CD4-positive, alpha-beta T cell treated with Interleukin-4 for 4 hours (primary cell): ENCODE measurements at places on chromosomes 16 and 17.

DNA sequence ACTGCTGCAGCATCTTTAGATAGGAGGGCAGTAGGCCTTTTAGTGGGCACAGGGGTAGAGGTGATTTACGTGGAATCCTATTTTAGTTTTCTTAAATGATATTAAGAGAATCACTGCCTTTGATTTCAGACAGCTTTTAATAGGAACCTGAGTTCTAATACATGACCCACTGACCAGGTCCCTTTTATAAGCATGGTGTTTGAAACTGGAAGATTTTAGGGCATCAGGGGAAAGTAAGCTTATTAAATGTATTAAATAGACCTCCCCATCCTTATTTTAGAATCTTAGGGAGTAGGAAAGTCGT is 2.0 kb downstream of the MSL1 start:
- DNase-seq: no peak

DNA sequence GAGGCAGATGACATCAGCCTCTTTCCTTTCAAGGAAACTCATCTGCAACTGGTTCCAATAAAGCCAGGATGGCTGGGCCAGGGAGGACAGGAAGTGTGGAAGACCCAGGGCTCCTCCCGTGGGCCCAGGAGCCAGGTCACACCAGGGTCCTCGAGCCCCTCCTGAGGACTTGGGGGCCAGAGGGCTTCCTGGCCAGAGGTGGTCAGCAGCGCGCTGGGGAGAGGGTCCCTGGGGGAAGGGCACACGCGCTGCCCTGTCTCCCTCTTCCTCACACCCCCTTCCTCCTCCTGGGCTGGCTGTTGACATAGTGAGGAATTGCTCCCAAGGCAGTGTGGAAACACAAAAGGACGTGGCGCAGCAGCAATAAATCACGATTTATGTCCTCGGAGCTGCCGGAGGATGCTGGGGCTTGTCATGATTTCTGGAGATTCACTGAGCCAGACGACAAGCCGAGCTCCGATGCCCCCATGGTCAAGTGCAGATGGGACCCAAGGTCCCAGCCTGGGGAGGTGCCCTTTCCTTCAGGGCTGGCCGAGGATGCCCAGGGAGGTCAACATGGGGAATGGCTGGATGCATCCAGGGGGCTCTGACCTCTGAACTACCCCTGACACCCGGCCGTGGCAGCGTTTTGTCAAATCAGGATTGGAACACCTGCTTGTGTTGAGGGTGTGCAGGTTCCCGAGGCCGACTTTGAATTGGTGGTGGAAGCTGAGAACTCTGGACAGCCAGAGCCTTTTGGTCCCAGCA is 152.6 kb downstream of the IRF8 start:
- no peak for DNase-seq

DNA sequence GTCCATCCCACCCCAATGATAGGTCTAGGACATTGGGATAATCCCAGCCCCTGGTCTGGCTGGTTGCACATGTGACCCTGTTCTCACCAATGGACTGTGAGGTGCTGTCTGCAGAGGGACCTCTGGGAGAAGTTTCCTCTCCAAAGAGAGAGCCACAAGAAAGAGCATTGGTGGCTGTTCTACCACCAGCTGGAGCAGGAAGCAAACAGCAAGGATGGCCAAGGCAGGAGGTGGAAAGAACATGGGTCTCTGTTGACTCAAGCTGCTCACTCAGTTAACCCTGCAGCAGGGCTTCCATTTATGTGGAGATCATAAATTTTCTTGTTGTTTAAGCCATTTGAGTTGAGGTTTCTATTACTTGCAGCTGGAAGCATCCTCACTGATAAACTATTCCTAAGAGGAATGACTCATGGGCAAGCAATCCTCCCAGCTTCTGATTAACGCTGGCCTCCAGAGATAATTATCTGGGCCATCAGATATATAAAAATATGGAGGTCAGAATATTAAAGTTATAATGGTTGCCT is 52.6 kb downstream of the CYB5B start:
- DNase-seq: no peak

GRCh38 chr17:81393684-81394376 is 1.4 kb upstream of the BAHCC1 start:
- peak; percentile 64 for DNase-seq

GRCh38 chr16:75206749-75207451 is at the start of gene CTRB2:
Gene CTRB2, minus strand, starts transcription at chr16:75207161. Its CDS starts 20 bp downstream, at chr16:75207141.
- no peak for DNase-seq

DNA sequence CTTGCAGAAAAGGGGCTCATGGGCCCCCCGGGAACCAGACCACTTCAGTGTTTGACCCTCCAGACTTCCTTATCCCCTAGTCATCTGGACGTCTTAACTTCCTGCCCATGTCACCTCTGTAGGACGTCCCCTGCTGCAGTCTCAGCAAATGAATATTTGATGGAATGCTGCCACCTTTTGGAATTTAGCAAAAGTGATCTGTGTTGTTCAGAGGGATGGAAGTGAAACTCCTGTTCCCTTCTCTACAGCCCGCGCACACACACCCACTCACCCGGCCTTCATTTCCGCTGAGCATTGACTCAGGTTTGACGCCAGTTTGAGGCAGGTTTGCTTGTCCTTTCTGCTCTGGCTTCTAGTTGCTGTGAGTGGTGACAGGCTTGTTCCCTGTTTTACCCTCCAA is 507.2 kb upstream of the EEF2KMT start:
- DNase-seq: no peak

DNA sequence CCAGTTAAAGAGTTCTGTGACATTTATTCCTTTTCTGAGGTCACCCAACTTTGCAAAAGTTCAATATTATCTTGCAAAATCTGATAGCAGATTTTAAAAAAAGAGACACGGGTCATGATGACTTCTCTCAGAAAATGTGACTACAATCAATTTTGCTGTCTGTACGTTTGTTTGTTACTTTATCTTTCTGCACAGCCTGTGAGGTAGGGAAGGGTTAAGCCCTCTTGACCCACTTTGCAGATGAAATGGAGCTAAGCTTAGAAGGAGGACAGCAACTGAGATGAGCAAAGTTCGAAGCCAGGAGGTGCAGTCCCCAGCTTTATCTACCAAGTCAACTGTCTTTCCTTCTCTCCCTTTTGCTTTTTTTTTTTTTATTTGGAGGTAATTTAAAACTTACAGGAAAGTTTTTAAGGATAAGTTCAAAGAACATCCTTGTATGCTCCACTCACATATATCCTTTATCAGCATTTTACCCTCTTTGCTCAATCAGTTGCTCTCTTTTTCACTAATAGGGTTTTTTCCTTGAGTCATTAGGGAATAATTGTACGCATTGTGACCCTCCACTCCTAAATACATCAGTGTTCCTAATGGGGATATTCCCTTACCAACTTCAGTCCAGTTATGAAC is 86.8 kb downstream of the MSI2 start:
- no peak for DNase-seq

DNA sequence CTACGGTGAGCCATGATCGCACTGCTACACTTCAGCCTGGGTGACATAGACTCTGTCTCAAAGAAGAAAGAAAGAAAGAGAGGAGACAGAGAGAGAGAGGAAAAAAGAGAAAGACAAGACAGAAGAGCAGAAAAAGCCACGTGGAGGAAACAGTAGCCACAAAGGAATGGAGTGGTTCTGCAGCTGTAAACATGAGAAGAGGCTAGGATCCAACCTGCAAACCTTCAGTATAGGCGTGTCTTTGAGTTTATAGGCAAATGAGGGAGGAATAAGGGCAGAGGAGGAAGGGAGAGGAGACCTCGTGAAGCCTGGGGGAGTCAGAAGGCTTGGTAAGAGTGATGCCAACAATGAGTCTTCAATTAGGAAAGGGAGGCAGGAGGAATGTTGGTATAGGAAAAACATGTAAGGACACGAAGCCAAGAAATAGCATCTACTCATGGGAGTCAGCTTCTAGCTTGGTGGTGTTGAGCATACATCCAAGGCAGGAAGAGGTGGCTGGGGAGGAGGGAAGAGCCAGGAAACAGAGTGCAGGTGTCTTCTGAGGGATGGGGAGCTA is 3.9 kb downstream of the MED9 start:
- DNase-seq: no peak

- DNase-seq: no peak
These were observed 560.3 kb upstream of the CDH8 start for GRCh38 chr16:62596584-62596983.

GRCh38 chr17:3974980-3975379 is 10.7 kb upstream of the ATP2A3 start:
- DNase-seq: no peak

DNA sequence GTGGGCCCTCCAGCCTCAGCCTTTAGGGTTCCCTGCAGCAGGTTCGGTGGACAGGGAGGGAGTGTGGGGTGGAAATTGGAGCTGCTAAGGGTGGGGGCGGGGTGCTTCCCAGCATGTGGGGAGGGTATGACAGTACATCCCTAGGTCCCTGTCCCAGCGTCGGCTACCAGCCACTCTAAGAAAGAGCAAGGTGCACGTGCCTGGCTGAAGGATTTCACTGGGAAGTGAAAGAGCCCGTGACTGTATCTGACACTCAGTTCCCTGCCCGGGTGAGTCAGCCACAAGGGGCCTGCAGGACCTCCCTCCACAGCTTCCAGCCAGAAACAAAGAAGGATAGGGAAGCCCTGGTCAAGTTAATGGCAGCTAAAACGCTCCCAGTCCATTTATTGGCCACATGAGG is 4.1 kb downstream of the SNRNP25 start:
- DNase-seq: no peak

- DNase-seq: no peak
These were observed 68.4 kb downstream of the CMC2 start for GRCh38 chr16:80938004-80938878.

DNA sequence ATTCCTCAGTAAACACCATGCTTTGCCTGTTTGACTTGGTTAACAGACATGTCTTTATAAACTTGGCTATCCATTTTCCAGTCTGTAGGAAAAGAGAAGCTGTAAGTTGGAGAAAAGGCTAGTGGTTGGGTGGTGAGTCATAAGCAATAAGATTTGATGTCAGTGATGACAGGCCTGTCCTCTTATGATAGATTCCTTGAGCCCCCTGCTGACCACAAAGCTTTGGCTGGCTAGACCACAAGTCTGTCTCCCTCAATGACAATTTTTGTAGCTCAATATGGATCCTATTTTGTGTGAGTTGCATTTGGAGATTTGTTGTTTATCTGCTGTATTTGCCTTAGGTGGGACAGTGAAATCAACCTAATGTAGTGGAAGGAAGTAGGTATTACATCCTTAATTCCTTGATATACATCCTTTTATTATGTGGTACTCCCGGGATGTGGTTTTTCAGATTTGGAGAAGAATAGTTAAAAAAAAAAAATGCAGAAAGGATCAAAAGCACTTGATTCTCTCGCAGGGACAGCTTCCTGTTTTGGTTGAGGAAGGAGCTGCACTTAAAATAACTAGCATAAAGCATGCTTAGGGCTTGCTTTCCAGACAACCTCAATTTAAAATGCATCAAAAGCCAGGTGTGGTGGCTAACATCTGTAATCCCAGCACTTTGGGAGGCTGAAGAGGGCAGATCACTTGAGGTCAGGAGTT is 67.4 kb downstream of the SIAH1 start:
- peak; percentile 21 for DNase-seq

GRCh38 chr16:2233872-2234812 is 2.1 kb upstream of the DNASE1L2 start:
- DNase-seq: no peak

DNA sequence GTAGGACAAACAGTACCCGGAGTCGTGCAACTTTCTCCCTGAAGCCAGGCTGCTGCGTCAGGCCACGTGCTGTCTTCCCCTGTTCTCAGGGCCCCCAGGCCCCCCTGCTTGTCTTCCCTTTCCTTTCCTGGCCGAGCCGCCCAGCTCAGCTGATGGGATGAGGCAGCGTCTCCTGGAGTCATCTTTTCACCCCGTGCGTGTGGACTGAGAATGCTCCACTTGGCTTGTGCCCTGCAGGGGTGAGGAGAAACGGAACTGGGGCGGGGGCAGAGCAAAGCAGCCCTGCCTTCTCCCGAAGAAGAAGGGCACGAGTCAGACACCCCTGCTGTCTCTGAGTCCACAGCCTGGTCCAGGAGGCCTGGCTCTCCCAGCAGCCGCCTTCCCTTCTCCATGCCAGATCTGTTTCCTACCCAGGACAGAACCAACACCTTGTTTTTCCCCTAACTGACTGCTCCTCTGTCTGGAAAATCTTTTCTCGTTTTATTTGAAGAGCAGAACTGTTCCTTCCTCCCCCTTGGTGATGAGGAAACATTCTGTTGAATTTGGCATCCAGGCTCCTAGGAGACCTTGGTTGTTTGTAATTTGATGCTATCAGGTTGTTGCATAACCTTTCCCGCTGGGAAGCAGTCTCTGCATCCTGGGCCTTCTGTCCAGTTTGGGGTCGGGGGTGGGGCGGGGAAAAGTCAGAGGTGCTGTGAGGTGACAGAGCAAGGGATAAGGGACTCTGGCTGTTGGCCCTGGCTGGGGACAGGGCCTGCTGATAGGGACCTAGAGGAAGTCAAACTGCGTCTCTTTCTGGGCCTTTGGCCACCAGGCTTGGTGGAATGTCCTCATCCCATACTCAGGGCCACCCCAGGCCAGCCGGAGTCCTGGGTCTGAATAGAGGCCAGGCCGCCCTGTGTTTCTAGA is 78.8 kb downstream of the WIPI1 start:
- no peak for DNase-seq

DNA sequence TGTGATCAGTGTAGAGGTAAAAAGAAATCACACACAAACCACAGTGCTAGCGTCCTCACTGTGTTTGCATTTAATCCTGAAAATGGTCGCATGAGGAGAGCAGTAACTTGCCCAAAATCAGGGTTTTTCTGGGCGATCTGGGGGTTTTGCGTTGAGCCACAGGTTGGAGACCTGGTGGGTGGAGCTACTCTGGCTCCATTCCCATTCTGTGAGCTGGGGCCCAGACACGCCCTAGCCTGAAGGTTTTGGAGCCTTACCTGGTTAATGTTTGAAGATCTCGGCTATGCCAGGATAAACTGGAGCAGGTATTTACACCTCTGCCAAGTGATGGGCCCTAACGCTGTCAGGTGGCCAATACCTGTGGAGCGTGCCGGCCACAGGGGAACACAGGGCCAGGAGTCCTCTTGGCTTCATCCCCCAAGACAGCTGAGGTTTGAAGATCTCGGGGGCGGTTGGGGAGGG is 48.4 kb downstream of the MPRIP start:
- no peak for DNase-seq

- DNase-seq: no peak
These were observed 56.1 kb upstream of the SOX9 start for GRCh38 chr17:72064606-72065193.

- no peak for DNase-seq
These were observed 45.5 kb downstream of the CEP112 start for GRCh38 chr17:66146394-66146793.

DNA sequence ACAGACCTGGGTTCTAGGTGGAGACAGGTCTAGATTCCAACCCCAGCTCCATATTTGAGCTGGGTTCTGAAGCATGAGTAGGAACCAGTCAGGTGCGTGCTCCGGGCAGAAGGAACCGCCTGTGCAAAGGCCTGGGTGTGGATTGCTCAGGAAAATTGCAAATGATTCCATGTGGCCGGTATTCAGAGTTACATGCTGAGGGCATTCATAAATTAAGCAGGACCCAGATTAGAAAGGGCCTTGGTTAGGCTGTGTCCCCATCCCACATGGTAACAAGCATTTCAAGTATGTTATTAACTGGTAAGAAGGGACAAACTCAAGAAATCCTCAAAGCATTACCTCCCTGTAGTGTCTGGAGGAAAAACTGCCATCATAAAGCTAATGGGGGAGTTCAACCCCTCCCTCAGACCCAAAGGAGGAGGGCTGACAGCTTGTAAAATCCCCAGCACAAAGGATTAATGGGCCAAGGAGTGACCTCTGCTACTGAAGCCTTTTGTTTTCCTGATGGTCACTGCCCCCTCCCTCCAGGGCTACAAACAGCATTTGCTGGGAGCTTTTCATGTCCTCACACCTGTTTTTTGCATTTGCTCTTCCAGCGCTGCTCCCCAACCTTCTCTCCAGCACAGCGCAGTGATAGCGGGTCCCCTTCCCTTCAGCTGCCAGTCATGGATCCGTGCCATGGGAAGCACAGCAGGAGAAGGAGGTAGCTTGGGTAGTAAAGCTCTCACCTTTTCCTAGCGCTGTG is 218.0 kb downstream of the C16orf95 start:
- no peak for DNase-seq
